ENCODE measurements at places on chromosomes 3 and 15.

- DNase-seq = no peak
These were observed 787.7 kb downstream of the NAALADL2 start for GRCh38 chr3:175646865-175647264.

GRCh38 chr3:58022490-58022889 lies 14.3 kb downstream of the FLNB start:
- DNase-seq = no peak

DNA sequence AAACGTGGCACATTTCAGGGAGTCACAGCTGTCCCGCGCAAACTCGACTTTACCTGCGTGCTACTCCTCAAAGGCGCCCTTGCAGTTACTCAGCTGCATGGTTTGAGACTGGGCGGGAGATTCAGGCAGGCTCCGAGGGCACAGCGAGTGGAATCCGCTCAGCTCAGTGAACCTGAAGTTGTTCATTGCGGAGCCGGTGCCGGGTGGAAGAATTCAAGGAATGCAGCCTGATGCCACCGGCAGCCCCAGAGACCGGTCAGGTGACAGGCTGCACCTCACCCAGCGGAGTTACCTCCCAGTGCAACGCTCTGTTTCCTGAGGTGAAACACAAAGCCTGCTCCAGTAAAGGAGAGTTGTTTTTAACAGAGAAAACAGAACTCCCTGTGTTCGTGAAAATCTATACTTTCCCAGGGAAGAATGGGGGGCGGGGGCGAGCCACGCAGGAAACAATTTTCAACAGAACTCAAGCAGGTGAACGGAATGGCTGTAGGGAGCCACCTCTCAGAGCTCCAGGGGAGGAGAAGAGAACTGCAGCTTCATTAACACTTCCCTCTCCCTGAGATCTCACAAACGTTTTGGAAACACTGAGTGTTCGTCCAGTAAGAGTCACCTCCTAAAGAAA lies 3.8 kb downstream of the VEPH1 start:
- no peak for DNase-seq

GRCh38 chr3:61814674-61815073 lies 253.3 kb downstream of the PTPRG start:
- DNase-seq = no peak

DNA sequence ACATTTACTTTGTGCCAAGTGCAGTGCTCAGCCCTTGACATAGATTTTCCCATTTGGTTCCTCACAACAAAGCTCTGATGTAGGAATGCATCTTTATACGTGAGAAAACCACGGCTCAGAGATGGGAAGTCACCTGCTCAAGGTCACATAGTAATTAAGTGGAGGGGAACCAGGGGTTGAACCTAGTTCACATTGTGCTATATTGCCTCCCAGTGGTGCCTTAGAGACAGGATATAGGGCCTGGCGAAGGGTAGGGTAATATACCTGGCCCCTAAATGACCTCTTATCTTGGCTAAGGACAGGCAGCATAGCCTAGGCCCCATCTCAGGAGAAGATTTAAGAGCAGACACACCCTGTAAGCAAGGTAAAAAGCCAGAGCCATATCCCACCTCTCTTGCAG lies 71.5 kb downstream of the FOXP1 start:
- no peak for DNase-seq

DNA sequence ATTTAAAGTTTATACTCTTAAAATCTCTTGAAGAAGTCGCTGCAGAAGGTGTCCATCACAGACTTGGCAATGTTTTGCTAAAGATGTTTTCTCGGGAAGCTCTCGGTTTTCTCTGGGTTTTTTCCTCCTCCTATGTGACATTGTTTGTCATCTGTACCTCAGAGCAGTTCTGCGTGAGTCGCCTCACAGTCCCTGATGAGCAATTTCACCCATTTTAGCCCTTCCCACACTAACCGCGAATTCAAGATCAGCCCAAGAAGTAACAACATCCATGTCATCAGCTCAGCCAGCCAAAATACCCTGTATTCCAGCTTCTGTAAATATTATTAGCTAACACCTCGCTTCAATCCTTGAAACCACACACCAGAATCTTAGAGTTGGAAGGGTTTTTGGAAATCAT lies 224.3 kb upstream of the SETMAR start:
- no peak for DNase-seq

GRCh38 chr15:85031944-85032558 lies 50.4 kb downstream of the PDE8A start:
- no peak for DNase-seq

DNA sequence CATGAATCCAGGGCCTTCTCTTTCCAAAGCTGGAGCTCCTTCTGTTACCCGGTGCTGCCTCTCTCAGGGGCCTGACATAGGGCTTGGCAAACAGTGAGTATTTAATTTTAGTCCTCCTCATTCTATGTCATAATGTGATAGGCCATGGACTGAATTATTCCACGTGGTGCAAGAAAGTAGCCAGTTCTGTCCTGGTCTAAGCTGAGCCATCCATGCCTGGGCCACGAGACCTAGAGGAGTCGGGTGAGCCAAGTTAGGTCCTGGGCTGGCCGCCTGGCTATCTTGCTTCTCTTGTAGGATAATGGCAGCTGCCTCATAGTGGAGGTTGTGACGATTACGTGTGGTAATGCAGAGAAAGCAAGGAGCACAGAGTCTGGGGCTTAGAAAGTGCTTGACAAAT lies 170.6 kb downstream of the FAM43A start:
- DNase-seq = no peak

DNA sequence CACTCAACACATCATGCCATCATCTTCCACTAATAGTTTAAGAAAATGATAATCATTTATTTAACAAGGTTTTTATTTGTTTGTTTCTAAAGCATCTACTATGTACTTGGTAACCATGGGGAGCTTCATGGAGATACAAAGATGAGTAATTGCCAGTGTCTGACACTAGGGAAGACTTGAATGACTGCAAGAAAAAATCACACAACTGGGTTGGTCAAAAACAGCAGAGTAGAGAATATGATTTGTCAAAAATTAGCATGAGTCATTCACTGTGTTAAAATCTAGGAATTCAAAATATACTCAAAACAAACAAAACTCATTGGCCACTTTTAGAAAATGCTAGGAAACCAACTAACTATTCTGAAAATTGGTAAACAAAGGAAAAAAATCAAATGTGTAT lies 6.3 kb downstream of the BNC1 start:
- DNase-seq = no peak

DNA sequence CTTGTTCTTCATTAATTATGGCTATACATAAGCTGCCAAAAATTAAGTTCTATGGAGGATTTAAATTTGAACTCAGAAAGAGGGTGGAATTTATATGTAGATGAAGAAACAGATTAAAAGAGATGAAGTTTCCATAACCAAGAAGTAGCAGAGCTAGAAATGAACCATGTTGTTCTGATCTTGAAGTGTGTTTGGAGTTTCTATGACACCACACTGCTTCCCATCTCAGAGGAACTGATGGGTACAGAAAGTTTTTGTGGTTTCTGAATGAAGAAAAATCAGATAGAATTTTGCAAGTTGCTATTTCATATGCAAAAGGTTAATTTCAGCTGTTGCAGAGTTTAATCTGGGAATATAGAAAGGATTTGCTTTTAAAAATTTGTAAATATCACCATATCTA lies 710.3 kb downstream of the PDCD6IP start:
- DNase-seq = no peak

DNA sequence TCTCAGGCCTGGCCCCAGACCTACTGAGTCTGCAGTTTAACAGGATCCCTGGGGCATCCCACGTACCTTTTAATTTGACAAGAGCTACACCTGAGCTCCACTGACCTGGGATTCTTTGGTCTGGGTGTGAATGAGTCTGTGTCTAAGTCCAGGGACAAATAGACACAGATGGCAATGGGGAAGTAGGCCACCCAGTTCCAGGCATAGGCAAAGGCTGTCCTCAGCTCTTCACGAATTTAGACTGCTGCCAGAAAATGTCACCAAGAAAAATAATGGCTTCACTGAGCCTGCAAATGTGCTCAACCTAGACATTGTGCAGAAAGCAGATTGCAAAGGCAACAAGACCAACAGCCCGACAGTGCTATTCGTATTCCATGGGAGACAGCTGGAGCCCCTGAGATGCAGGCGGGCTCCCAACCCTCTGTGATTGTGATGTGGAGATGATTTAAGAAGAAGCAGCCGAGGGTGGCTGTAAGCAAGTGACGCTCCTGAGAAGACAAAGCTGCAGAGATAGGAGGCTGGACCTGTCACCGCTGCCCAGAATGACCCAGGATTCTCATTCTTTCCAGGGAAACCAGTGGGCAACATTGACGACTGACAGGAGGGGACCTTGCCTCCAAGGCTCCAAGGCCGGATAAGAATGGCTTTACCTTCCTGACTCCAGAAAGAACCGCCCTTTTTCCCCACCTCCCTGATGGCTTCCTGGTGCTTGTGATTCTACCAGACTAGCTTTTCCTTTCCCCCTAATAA lies 39.8 kb upstream of the IREB2 start:
- no peak for DNase-seq

DNA sequence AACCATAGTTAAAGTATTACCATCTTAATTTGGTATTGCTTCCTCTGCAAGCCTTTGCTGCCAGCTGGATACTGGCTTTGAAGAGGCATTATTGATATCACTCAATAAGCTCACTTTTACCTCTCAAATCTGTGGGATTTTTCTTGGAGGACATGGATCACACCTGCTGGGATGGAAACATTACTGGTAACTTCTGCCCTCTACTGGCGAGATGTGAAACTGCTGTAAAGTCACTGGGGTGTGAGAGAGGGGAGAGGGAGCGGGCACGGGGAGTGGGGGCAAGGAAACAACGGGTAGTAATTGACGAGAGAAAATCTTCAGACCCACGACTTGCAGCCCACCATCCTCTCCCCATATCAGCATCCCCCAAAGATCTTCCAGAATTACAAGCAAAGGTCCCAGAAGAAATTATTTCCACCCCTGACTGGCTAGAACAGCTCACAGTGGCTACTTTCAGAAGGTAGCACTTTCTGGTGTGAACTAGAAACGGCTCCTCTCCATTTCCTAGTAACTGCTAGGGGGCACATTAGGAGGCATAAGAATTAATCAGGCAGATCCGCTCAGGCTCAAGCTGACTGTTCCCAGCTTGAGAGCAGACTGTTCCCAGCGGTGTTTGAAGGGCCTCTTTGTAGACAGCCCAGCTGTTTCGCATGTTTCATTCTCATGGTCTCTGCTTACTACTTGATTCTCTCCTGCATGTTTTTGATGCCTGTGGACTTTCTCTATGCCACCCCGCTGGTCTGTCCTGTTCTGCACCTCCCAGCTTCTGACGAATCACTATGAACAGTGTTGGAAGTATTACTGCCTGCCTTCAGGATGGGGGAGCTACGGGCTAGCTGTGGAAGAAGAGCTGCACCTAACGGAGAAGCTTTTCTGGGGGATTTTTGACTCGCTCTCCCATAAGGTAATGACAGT lies 230.4 kb upstream of the CHRM5 start:
- DNase-seq = no peak

DNA sequence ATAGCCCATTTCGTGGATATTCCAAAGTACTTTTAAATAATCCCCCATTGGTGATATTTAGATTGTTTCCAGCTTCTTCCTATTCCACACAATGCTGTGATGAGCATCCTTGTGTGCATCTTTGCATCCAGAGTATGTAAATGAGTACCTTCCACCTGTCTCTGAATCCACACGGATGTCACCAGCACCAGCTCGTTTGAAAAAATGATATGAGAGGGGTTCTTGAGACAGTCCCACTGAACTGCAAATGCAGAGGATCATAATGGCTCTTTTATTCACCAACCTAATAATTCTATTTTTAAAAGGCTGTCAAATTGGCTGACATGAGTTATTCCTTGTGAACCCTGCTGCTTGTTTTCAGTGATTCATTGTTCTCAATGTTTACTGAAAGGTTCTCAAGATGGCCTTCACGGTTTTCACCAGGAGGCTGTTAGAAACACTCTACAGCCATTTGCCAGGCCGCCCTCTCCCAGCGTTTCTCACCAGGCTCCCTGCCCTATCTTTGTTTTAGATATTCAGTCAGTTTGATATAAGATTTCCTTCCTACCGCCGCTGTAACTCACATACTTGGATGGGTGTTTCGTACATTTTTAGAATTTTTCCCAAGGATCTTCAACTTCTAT lies 96.7 kb upstream of the PTPRG start:
- DNase-seq = no peak
